ELF-1 (cell line): ENCODE measurements at places on chromosomes 13 and 19.

DNA sequence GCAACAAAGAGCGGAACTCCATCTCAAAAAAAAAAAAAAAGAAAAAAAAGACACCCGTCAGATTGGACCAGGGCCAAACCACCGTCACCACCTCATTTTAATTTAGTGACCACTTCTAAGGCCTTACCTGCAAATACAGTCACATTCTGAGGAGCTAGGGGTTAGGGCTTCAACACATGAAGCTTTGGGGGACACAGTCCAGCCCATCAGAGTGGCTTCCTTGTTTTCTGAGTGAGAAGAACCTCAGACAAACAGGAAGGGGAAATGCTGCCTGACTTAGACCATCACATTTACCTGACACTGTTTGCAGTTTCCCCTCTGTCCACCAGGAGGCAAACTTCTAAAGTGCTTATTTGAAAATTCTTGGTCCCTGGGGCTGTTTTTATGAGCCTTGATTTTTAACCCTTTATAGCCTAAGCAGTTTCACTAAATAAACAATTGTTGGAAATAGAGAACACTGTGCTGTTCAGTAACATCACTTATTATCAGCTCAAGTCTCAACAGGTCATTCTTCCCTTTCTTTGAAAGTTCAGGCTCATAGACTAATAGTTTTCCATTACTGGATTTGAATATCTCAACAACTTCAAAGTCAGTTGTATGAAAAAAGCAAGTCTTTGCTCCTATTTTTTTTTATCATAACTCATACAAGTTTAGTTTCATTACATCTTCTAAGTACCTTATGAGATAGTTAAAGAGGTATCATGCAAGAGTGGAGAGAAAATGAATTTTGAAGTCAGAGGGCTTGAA lies 74.9 kb upstream of the WASF3 start:
- peak; percentile 77 for DNase-seq

DNA sequence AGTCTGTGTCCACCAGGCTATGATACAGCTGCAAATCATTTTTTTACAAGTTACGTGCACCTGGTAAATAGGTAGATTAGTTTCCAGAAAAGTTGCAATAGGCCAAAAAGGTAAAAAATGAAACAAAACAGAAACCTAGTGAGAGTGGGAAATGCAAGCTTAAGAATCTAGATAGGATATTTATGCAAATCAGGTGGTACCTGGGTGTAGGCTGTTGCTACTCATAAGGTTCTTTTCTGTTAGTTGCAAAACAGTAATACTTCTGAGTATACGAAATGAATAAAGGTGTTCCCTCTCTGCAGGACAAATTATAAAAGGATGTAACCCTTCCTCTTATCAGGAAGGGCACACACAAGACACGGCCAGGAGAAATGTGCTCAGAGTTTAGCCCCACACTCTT lies 97.9 kb downstream of the UGGT2 start:
- no peak for DNase-seq

- no peak for DNase-seq
These were observed 1.0 kb downstream of the ZNF420 start for GRCh38 chr19:37079238-37079637.

DNA sequence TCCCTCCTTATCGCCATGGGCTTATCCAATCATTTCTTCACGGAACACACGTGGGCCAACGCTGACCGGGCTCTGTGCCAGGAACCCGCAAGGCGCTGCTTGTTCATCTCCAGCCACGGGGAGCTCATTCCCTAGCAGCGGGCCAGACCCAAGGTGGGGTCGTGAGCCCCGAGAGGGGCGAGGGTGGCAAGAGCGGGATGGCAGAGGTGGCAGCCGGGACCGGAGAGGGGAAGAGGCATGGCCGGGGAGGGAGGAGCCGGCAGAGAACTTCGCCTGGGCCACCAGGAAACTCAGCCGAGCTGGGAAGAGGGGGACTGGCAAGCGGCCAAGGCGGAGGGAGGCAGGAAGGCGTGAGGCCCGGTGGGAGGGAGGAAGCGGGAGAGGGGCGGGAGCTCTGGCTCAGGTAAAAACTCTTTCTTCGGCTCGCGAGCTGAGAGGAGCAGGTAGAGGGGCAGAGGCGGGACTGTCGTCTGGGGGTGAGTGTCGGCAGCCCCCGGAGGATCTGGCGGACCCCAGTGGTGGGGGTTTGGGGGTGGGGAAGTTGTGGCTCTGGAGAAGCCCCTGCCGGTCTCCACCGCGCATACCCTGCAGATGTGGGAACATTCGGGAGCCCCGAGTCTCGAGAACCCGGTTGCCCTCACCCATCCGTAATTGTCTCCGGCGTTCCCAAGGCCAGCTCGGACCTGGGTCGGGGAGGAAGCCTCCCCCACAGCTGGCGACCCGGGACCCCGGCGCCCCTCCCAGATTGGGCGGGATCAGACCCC lies at the start of gene B3GNT3:
B3GNT3 (plus strand) TSS at position 408 of the 764 bp plus-strand sequence. CDS start 12,670 bp downstream, outside the sequence.
- DNase-seq = no peak

- no peak for DNase-seq
These were observed 200.5 kb downstream of the ABCC4 start for GRCh38 chr13:95100525-95101433.

- no peak for DNase-seq
These were observed 187.3 kb upstream of the UBL3 start for GRCh38 chr13:30037766-30038165.

- no peak for DNase-seq
These were observed 315.0 kb upstream of the SPRY2 start for GRCh38 chr13:80655778-80656511.

GRCh38 chr13:81487151-81487550 lies 1146.2 kb upstream of the SPRY2 start:
- peak; percentile 22 for DNase-seq

DNA sequence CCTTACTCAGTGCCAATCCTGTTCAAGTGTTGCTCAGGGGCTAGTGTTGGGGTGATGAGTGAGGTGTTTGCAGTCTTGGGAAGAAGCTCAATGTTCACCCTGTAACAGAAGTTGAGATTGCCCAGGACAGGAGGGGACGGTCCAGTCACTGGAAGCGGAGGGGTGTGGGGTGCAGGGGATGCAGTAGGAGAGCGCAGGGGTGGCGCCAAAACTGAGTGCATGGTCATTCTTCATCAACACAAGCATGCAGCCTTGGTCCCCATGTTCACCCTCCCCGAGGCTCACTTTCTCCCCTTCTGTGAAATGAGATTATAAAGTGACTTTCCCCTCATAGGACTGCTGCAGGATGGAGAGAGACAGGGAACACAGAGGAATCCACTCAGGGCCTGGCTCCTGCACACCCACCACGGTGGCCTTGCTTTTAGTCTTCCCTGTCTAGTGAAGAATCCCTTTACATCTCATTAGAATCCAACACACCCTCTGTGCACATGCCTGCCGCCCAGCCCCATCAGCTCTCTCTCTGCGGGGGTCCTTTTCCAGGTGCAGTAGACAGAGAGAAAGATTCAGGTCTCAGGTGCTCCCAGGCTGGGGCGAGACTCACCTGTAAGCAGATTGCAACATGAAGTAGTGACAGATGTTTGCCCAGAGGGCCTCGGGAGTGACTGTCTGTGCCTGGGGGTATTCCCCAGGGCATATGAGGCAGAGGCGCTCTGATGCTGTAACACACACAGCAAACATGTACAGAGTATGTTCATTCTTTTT lies 93.2 kb downstream of the TSHZ3 start:
- DNase-seq = no peak

GRCh38 chr13:57408312-57408711 lies 223.2 kb upstream of the PCDH17 start:
- DNase-seq = no peak

DNA sequence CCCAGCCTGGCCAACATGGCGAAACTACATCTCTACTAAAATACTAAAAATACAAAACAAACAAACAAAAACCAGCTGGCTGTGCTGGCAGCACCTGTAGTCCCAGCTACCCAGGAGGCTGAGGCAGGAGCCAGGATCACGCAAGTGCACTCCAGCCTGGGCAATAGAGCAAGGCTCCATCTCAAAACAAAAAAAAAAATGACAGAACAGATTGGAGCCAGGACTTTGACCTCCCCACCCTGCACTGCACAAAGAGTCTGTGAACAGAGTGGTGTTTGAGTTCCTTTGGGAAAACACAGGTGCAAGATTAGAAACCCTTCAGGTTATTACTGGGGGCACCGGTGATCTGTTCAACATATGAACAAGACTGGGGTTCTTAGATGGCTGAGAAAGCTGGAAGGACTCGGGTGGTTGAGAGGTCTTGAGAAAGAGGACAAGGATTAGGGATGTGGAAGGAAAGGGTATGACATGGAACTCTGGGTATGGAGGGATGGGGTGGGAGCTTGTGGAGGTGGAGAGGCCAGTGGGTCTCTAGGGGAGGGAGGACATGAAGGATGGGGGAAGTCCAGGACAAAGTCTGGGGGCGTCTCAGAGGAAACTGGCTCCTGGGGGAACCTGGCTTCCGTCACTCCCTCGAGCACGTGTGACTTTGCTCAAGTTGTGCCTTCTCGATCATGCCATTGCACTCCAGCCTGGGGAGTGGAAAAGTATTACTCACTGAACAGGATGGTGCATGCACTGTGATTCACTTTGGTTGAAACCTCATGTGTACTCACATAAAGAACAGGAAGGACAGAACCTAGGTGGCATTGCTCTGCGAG lies 25.9 kb downstream of the RCN3 start:
- no peak for DNase-seq

GRCh38 chr13:50357586-50358118 lies 342.4 kb downstream of the KCNRG start:
- DNase-seq = peak; percentile 18

DNA sequence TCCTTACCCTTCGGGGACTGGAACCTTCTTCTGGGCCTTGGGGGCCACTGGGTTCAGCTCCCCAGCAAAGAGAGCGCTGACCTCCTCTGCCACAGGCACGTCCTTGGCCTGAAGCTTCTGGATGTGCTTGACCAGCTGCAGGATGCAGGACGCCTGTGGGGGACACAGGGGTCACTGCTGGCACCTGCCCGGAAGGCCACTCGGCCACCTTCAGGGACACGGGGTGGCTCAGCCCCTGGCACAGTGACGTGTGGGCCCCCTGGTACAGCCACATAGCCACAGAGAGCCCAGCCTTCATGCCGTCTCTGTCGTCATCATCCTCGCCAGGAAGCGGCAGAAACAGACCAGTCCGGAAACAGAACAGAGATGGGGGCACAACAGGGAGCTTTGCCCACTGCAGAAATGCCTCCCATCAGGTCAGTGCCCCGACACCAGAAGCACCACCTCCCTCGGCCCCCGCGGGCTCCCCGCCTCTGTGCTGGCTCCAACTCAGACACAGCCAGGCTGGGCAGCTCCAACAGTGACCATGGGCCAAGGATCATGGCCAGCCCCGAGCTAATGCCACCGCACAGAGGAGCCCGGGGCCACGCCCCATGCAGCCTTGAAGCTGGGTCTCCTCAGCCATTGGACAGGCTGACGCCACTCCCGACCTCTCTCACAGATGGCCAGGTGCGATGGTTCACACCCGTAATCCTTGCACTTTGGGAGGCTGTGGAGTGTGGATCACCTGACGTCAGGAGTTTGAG lies 20.7 kb downstream of the IZUMO4 start:
- DNase-seq = no peak

DNA sequence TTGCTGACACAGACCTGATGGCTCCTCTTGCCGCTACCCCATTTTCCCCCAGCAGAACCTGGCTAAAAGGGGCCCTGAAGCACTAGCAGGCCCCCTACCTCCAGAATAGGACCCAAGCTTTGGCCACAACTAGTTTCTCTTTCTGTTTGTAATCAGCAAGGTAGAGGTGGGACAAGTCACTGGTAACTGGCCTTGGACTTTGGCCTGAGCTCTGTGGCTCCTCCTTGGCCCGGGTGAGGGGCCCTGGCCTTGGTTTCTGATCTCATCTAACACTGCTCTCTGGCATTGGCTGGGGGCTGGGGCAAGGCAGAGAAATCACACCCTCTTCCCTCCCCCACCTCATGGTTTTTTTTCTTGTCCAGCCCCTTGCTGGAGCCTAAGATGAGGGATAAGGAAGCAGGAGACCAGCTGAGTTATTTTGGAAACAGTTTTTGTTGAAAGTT lies 2.1 kb downstream of the CALM3 start:
- no peak for DNase-seq

DNA sequence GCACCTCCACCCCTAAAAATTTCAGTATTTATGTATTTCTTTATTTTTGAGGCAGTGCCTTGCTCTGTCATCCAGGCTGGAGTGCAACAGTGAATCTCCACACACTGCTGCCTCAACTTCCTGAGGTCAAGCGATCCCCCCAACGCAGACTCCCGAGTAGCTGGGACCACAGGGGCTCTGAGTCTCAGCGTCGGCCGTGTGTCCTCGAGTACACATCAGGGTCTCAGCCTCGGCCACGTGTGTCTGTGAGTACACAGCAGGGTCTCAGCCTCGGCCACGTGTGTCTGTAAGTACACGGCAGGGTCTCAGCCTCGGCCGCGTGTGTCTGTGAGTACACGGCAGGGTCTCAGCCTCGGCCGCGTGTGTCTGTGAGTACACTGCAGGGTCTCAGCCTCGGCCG lies 21.2 kb downstream of the C2CD4C start:
- DNase-seq = no peak

DNA sequence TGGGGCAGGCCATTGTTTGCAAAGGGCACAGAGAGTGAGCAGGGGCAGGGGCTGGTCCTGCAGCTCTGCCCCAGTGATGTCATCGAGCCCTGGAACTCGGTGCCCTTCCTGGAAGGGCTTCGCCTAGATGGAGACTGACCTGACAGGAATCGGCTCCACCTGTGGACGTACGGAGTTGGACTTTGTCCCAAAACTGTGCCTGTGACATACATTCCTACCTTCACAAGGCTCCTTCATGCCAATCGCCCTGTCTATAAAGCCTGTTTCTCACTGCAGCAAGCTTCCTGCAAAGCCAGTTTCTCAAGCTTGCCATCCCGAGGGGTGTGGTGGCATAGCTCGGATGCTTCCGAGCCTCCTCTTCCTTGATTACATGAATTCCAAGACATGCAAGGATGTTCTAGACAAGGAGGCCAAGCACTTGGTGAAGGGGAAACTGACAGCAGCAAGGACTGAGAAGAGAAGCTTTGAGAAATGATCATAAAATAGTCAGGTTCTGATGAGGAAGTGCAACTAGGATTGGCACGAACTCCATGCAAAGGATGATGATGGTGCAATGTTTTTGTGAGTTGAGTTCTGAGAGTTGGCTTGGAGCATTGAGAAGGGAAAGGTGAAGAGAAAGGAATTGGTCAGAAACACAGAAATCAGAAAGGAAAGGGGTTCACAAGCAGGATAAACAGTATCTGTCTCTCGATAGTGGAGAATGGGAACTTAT lies 73.6 kb upstream of the STK24 start:
- no peak for DNase-seq

DNA sequence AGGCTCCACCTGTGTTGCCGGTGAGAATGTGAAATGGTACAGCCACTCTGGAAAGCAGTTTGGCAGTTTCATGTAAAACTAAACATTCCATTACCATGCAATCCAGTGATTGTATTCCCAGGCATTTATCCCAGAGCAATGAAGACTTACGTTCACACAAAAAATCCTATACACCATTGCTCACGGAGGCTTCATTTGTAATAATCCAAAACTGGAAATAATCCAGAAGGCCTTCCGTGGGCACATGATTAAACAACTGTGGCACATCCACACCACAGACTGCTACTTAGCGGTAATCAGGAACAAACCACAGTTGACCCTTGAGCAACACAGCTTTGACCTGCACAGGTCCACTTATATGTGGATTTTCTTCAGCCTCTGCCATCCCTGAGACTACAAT lies 339.7 kb downstream of the MTUS2 start:
- DNase-seq = no peak

GRCh38 chr19:12156223-12157058 lies at the start of gene ZNF625:
ZNF625 (minus strand) TSS chr19:12156734; CDS start chr19:12156558, 176 bp downstream.
- peak; percentile 95 for DNase-seq

- no peak for DNase-seq
These were observed 120.8 kb upstream of the PCDH20 start for GRCh38 chr13:61536433-61536832.
